Uterus (tissue), 4 donors: ENCODE measurements at places on chromosomes 1 and 21. TPM values are rescaled to one million over a fixed set of nuclear protein-coding genes. Genes with fewer than 3 reads are reported as not detected.

GRCh38 chr21:16800536-16801275 lies 712.1 kb upstream of the CXADR start:
- no peak for DNase-seq

DNA sequence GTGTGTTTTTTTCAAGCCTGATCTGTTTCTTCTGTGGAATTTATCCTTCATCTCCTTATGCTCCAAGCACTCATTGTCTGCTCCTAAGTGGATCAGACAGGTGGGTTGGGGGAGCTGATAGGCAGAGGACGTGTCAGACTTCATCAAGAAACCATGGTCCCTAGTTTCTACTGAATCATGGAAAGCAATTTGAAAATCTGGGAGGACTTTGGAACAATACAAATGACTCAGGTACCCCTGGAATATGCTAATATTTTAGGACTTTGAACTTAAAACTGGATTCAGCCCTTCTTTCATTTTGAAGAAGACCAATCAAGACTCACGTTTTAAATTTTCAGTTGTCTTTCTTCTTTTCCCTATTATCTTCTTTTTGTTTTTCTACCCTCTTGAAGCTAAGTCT lies 7.7 kb downstream of the ABCG1 start:
- no peak for DNase-seq

The DNAJC28 gene
- total RNA-seq: not detected

GRCh38 chr21:45252448-45252925 lies 35.2 kb downstream of the POFUT2 start:
- DNase-seq: no peak

- DNase-seq: no peak
These were observed 57.1 kb upstream of the COX20 start for GRCh38 chr1:244778344-244778743.

DNA sequence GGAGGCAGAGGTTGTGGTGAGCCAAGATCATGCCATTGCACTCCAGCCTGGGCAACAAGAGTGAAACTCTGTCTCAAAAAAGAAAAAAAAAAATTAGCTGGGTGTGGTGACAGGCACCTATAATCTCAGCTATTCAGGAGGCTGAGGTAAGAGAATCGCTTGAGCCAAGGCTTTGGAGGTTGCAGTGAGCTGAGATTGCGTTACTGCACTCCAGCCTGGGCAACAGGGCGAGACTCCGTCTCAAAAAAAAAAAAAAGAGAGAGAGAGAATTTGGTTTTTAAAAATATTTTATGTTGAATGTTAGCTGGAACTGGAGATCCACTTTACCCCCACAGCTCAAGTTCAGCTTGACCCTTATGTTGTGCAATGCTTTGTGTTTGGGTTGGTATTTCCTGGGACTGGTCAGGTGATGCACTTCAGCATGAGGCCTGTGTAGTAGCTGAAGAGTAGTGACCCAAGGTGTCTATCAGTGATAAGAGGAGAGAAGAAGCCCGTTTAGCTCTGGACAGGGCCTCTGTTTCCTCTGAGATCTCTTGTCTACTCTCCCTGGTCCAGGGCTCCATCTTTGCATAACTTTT lies 36.8 kb upstream of the MACF1 start:
- DNase-seq: no peak

The BLZF1 gene
- total RNA-seq: 26.1 TPM

GRCh38 chr21:14889080-14889810 lies 175.6 kb downstream of the NRIP1 start:
- DNase-seq: no peak

- DNase-seq: peak; percentile 36
These were observed 326 bp downstream of the BRWD1 start for GRCh38 chr21:39313042-39313570.

DNA sequence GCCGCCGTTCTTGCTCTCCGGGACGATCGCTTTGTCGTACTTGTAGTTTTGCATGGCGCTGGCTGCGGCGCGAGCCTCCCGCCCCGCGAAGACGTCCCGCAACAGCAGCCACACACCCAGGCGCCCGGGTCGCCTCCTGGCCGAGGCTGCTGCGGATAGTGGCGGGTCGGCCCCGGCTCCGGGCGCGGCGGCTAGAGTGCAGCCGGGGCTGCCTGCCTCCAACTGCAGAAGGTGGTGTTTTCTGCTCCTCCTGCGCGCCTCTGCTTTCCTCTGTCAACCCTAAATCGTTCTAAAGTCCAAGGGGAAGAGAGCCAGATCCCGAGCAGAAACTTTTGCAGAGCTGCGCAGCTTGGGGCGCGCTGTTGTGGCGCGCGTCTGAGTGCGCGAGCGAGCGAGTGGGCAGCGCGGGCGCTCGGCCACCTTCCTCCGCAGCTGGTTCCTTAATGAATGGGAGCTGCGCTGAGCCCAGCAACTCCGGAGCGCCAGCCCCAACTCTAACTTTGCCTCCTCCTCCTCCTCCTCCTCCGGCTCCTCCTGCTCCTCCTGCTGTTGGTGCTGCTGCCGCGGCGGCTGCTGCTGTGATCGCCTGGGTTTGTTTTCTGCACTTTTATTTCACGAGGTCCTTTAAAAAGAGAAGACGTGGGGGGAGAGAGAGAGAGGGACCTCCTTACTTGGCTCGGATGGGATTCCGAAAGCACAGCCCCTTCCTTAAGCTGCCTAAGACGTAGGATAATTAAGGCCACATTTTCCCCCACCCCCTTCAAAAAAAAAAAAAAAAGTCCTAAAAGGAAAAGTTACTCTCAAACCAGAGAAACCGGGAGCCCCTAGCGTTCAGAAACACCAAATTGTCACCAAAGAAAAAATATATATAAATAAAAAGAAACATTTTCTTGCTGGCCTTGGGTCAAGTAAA lies at the start of gene PLPP3:
Gene PLPP3, minus strand, starts transcription at position 601 of the 913 bp plus-strand sequence. Its CDS starts 547 bp downstream, at position 54.
- DNase-seq: peak; percentile 83

GRCh38 chr1:176617881-176618280 lies 154.9 kb downstream of the PAPPA2 start:
- DNase-seq: no peak

DNA sequence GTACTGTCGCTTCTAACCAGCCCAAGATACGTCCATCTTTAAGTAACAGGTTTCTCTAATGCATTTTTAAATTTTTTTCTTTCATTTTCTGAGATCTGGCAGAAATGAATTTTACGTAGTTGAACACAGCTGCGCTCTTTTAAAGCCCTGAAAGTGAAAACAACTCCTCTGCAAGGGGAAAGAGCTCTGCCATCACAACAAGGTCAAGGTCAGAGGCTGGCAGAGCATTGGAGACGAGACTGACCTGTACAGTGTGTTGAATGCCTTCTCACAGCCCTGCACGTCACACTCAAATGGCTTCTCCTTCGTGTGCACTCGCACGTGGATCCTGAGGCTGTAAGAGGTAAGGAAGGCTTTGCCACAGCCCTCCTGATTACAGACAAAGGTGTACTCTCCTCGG lies 19.7 kb downstream of the MTF1 start:
- DNase-seq: no peak

DNA sequence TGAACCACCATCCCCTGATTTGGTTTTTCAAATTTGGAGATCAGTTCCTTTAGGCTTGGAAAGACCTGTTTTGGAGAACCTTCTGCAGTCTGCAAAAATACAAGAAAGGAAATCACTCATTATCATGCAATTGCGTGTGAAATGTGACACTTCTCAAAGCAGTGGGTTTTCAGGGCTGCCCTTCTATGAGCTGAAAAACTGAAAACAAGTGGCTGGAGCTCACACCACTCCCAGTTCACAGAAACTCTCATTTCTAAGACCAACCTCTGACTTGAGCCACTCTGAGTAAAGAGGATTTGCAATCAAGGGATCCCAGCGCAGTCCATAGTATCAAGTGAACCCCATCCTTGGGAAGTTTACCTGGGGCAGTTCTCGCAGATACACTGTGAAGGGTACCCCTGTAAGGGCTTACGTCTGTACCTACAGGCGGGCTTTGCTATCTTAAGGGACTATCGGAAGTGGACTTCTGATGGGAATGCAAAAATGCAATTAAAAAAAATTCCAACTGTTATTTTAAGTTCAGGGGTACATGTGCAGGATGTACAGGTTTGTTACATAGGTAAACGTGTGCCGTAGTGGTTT lies 12.8 kb downstream of the SH2D1B start:
- no peak for DNase-seq

The NUF2 gene
- total RNA-seq: not detected

GRCh38 chr1:88661951-88662699 lies 21.9 kb upstream of the PKN2 start:
- no peak for DNase-seq

The SPRR2B gene
- not detected for total RNA-seq

DNA sequence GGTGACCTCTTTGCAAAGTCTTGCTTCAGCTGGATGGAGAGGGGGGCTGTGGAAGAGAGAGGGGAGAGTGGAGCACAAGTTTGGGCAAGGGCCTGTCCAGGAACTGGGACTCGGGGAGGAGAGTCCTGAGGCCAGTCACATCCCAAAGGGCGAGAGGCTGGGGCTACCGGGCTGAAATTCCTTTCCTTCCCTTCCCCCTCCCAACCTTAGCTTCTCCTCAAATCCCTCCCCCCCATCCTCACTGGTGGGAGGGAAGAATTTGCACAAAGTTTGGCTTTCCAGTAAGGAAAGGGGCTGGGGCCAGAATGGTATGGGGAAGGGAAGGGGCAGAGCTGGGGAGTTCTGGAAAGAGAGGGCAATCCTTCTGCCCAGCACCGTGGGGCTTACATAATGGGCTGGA lies 854 bp downstream of the CNTN2 start:
- DNase-seq: no peak

DNA sequence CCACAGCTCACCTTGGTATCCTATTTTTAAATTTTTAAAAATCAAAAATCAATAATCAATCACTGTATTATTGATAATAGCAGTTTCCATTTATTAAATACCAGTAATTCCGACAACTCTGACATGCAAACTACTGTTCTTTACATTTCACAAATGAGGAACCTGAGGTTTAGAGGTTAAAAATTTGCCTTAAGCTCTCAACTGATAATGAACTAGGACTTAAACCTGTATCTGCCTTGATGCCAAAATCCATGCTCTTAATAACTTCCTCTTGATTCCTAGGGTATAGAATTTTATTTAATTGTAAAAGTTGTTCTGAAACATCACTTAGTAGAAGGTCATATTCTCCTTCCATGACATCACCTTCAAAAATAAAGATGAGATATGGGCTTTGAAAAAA lies 5.6 kb downstream of the ARHGAP29 start:
- no peak for DNase-seq

GRCh38 chr1:38783640-38784229 lies 75.8 kb downstream of the RRAGC start:
- no peak for DNase-seq

DNA sequence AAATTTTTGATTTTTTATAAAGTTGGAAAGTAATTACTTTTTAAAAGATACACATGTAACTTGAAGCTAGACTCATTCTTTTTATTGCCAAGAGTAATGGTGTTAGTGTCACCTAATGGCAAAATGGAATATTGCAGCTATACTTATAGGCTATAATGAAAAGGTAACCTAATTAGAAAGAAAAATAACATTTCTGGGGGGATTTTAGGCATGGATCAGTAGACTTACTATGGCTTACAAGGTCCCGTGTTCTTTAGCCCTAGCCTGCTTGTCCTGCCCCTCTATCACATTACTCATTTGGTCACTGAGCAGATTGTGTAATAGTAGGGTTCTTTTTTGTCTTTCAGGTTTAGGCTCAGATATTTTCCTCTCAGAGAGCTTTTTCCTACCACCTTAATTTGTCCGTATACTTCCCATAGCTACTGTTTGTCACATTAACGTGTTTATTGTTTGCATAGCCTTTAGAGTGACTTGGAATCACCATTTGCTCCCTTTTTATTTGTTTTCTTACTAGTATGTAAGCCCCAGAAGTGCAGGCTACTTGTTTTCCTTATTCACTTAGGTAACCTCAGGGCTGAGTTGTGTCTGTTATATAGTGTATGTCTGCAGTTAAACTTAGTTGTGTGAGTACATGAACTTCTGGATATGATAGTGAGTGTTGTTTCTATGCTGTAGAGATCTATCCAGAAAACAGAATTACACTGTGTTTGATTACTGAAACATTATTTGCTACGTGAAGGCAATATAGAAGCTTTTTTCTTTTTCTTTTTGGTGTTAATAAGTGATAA lies 58.7 kb downstream of the RABGAP1L start:
- no peak for DNase-seq

DNA sequence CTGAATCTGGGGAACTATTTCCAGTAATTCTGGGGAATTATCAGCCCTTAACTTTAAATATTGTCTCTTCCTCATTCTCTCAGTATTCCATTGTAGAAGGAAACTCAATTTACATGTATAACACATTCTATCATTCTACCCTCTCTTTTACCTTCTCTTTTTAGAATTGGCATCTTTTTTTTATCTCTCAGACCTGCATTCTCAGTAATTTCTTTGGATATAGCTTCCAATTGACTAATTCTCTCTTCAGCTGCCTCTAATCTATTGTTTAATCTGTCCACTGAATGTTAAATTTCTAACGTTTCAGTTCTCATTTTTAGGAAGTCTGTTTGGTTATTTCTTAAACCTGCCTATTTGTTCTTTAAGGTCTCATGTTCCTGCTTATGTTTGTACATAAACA lies 33.0 kb downstream of the MAB21L3 start:
- no peak for DNase-seq

DNA sequence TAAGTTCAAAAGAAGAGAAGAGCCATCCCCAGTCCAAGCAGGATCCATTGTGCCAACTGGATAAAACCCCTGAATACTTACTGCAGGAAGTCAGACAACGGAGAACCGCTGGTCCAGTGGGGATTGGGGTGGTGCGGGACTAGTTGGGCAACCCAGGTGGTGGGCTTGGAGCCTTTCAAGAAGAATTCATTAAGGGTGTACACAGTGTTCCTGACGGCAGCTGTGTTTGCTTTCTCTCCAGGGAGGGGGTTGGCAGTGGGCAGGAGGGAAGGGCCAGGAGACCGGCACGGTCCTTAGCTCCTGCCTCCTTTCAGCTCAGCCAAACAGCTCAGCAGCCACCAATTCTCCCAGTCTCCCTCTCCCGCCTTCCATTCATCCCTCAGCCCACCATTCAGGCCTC lies 7.1 kb upstream of the CDK18 start:
- no peak for DNase-seq

DNA sequence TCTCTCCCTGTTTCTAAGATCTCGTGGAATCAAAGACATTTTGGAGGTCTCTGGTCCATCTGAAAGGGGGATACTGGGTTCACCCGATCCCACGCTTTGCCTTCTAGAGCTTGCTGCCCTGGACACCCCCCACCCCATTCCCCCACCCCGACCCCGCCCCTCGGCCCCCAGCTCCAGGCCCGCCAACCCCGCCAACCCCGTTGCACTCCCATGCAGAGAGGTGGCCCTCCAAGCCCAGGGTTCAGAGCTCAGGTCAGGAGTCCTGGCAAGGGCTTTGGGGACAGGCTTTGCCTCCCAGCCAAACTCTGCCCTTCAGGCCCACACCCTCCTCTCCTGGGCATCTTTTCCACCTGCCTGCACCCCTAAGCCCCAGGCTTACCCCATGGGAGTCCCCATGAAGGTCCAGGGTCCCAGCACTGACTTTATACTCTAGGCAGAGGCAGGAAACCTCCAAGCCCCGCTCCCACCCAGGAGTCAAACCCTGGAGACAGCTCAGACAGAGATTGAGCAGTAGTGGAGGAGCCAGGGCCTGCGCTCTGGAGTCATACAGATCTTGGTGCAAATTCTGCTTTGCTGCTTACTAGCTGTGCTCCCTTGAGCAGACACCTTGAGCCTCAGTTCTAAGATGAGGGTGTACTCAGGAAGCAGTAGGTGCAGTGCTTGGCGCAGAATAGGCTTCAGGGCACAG lies 155.9 kb downstream of the FOXD2 start:
- no peak for DNase-seq

The SMPDL3B gene
- 6.6 TPM for total RNA-seq

- no peak for DNase-seq
These were observed 27.6 kb downstream of the IL10RB start for GRCh38 chr21:33293811-33294216.

- DNase-seq: no peak
These were observed 10.6 kb upstream of the F3 start for GRCh38 chr1:94552071-94552586.

- no peak for DNase-seq
These were observed 104.9 kb downstream of the PLPPR4 start for GRCh38 chr1:99369154-99369553.
